ENCODE measurements at places on chromosomes 3 and 15.

DNA sequence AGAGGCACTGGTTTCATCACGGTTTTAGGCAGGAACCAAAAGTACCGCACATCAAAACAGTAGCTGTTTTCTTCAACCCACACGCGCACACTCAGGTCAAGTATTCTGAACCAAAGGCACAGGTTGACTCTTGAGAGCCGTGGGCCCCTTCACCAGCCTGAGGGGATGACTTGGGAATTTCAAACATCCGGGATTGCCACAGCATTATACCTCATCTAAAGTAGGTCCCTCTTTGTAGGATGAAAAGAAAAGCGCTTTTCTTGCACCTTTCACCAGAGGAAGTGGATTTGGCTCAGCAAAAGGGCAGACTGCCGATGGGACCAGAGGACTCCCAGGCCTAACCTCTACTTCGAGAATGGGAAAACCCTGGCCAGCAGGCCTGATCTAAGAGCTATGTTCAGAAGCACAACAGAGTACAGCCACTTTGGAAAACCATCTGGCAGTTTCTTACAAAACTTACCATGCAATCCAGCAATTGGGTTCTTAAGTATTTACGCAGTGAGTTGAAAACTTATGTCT lies 88.2 kb upstream of the PROK2 start:
- no peak for DNase-seq

GRCh38 chr3:181326637-181327223 lies 337.2 kb upstream of the DNAJC19 start:
- DNase-seq, result no peak

- no peak for DNase-seq
These were observed 233.2 kb downstream of the FGF12 start for GRCh38 chr3:192494174-192494573.

DNA sequence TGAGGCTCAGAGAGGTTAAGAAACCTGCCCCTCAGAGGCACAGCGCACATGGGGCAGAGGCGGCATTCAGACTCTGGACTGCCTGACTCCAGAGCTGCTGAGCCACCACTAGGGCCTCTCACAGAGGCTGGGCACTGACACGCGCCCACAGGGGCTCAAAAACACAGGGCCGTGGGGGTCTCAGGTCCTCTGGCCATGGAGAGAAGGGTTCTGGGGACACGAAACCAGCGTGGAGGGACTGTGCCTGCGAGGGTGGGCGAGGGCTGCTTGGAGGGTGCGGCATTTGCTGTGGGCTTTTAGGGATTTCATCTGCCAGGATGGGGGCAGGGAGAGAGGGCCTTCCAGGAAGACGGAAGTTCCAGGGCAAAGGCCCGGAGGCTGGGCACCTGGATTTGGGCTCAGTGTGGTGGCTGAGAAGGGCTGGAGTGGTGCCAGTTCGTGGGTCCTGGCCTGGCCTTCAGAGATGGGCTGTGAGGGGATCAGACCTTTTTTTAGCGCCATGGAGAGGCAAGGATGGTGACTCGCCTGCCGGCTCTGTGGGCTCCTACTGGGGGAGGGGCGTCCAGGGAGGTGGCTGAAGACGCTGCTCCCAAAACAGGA lies 69.6 kb downstream of the EFCAB12 start:
- DNase-seq, result no peak
